ENCODE measurements at places on chromosomes 3 and 15.

GRCh38 chr3:41364736-41365135, 165.4 kb downstream of the CTNNB1 start:
- no peak for DNase-seq

DNA sequence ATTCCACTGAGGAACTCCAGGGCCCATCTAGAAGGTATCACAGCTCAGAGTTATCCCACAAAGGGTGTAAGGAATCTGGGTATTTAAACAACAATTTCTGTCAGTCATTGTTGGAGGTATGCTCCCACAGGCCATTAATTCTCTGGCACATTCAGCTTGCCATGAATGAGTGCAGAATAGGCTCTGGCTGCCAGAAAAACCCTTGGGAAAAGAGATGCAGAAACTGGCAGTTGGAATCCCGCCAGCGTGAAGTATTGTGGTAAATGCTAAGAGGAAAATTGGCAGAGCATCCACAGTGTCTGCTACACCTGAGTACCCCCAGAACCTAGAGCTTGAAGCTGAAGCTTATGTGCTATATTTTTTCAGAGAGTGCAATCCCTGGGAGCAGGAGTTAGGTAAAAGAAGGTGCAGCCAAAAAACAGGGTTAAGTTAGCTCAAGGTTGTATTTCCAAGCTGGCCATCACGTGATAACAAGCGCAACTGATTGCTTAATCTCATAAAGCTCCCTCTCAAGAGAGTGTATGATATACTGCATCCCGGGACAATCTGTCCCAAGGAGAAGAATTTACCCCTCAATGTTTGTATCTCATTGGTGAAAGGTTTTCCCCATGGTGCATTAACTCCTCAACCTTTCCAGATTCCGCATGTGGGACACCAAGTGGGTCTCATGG, 94.2 kb upstream of the ACP3 start:
- DNase-seq = no peak

- DNase-seq = no peak
Measured at GRCh38 chr3:49025793-49026520, 3.2 kb downstream of the IMPDH2 start.

GRCh38 chr3:39220407-39221140, 28.2 kb upstream of the XIRP1 start:
- DNase-seq = no peak

DNA sequence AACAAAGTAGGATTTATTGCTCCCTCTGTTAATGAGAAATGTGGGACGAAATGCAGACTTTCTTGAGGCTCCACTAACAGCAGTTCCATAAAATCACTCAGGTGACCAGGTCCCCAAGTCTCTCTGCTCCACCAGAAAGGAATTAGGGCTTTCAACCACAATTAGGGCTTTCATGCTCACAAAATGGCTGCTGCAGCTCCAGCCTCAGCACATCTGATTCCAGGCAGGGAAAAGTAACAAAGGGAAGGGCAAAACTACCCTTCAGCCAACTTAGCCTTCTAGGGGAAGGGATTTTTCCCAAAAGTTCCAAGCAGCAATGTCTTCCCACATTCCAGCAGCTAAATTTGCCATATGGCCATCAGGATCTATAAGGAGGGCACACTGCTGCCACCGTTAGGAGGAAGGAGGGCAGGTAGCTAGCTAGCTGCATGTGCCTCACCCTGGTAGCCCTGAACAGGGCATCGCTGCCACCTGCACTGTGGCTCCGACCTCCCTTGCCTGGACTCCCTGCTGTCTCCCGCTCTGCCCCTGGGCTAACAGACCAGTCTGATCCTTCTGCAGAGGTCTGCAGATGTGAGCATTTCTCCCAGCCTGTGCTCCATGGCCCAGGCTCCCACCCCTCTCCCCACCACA, 12.8 kb downstream of the CFAP100 start:
- no peak for DNase-seq

DNA sequence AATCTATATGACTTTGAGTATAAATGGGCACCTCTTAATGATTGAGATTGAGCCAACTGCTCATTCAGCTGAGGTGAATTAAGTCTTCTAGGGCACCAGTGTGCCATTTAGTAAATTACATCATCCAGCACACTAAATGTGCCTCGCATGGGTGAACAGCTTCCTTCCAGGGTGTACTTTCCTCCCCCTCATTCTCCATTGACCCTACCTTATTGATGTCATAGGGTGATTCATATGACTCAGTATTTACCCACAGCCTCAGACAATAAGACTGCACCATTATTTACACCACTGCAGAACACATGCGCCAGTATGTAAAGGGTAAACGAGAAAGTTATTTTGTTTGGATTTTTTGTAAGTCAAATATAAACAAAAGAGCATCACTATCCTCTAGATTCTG, 185.2 kb upstream of the ARL6 start:
- DNase-seq = no peak

DNA sequence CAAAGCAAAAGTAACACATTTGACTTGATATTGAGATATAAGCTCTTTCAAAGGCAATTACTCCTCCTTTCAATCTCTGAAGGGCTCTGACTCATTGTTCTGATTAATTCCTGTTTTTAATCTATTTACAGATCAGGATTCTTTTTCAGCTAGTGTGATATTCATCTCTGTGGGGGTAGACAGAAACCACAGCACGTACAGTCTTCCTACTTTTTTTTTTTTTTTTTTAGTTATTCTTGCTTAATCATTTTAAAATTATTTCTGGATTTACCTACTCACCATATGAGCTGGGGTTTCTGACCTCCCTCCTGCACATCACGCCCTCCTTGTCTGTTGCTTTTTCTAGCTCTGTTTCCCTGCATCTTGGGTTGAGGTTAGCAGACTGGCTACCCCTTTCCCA, 1.4 kb downstream of the CNTN3 start:
- no peak for DNase-seq

DNA sequence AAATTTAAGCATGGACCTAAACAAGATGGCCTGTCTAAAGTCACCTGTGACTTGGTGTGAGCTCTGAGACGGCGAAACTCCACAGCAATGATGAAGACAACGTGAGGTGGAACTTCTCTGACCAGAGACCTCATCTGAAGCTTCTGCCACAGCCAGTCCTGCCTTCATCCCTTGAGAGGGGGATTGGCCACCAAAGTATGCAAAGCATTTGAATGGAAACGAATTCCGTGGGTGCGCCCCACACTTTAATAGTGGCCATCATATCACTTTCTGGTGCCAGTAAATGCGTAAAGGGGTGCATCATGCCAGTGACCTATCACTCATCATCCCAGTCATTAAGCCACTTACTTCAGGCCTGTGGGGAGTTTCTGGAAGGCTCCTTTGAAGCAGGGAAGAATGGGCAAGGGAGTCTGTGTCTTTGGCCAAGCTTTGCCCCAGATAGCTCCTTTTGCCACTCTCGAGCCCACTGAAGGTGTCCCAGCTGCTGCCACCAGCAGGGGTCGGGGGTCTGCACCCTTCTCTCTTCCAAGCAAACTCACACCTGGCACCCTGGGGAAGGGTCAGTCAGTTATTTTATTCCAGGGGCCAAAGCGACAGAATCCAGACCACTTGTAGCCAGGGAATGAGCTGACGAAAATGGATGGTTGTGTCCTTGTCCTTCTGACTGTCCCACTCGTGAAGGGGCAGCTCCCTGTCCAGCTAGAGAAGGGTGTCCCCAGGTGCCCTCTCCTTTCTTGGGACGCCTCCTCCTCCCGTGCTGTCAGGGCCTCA, 17.7 kb downstream of the MUC20 start:
- no peak for DNase-seq

- DNase-seq = no peak
Measured at GRCh38 chr3:45236964-45237363, 10.9 kb upstream of the TMEM158 start.

DNA sequence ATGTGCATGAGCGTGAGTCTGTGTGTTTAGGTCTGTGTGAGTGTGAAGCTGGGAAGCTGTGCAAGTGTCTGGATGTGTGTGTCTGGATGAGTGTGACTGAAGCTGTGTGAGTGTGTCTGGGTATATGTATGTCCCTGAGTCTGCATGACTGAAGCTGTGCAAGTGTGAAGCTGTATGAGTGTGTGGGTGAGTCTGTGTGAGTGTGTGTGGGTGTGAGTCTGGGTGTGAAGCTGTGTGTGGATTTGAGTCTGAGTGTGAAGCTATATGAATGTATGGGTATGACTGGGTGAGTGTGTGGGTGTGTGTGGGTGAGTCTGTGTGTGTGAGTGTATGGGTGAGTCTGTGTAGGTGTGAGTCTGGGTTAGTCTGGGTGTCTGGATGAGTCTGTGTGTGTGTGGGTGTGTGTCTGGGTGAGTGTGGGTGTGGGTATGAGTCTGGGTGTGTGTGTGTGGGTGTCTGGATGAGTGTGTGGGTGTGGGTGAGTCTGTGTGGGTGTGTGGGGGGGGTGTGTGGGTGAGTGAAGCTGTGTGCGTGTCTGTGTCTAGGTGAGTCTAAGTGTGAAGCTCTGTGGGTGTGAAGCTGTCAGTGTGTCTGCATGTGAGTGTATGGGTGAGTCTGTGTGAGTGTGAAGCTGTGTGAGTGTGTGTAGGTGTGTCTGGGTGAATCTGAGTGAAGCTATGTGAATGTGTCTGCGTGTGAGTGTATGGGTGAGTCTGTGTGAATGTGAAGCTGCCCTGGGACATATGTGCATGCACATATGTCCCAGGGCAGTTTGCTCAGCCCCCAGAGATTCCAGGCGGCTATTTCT, 20.3 kb downstream of the MINAR1 start:
- no peak for DNase-seq
